Spinal cord (tissue), 10 donors: ENCODE measurements at places on chromosomes 7 and 10. TPM values are rescaled to one million over a fixed set of nuclear protein-coding genes. Genes with fewer than 3 reads are reported as not detected.

DNA sequence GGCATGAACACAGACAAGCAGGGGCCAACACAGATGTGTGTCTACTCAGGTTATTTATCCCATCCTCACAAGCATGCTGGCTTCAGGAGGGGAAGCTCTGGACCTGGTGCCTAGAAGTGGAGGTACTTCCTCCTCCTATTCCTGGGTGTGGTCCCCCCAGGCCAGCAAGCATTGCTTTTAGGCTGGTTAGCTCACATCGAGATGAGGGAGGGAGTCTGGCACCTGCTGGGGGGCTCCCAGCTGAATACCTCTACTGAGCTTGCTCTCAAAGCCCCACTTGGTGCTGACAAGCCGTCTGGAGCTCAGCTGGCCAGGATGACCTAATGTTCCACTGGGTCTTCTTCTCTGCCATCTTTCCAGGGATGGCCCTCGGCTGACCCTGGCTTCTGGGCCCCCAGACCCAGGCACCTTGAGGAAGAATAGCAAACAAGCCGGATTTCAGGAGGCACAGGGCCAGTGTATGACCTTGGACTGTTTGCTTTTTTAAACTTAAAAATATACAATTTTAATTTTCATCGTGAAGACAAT lies 26.8 kb downstream of the FAM241B start:
- H3K27ac ChIP-seq, result no peak overlapping the region
- peaks cover 24% of the 10 kb centered on the region for H3K4me1 ChIP-seq
- H3K4me3 ChIP-seq, result no peak overlapping the region
- peaks cover 2% of the 10 kb centered on the region for H3K27me3 ChIP-seq
- H3K36me3 ChIP-seq, result no peaks in the 10 kb centered on the region

DNA sequence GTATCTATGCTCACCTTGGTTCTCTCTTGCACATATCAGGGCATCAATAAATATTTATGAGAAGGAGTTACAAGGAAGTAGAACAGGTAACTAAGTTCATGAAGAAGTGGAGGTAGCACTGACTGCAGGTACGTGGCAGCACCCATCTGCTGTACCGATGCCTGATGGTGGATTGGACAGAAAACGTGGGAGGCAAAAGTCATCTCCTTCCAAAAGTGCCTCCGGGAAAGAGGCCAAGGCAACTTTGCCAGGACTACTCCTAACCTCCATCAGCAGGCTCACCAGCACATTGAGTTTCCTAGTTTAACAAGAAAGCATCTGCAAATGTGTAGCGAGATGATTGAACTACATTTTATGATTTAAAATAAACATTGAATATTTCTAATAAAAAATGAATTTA lies 248.8 kb downstream of the ANKRD7 start:
- no peaks in the 10 kb centered on the region for H3K36me3 ChIP-seq
- H3K4me3 ChIP-seq, result no peak overlapping the region
- no peaks in the 10 kb centered on the region for H3K27me3 ChIP-seq

GRCh38 chr7:20249920-20250319 lies 32.7 kb upstream of the MACC1 start:
- no peak for DNase-seq
- no peak overlapping the region for H3K27ac ChIP-seq
- H3K27me3 ChIP-seq, result no peaks in the 10 kb centered on the region
- no peak overlapping the region for H3K4me3 ChIP-seq

DNA sequence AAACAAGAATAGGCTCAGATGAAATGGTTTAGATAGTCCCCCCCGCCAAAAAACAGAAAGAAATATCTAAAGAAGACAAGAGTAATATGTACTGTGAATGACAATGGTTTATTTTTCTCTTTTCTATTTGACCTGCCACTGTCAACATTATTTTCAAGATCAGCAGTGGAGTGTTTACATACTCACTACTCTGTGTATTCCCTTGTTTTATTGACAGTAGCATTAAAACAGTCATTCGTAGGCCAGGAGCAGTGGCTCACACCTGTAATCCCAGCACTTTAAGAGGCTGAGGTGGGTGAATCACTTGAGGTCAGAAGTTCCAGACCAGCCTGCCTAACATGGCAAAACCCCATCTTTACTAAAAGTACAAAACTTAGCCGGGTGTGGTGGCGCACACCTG lies 245.3 kb upstream of the SLC26A5 start:
- H3K36me3 ChIP-seq, result no peaks in the 10 kb centered on the region
- H3K4me1 ChIP-seq, result no peaks in the 10 kb centered on the region
- no peak overlapping the region for H3K27ac ChIP-seq
- no peak overlapping the region for H3K4me3 ChIP-seq

DNA sequence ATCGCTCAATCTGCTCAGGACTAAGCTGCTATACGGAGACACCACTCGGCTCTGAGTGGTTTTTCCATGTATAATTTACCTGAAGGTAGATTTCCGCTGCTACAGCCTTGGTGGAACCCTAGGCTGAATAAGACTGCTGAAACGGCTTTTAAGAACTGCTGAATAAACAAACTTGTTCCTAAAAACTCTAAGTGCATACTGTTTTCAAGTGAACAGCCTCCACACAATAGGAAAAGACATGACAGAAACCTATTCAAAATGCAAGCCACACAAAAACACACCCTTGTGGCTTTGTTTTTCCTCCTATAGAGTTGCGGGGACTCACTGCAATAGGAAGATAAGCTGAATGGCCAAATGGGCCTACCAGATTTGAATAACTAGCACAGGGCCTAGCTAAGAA lies 117.2 kb downstream of the UBE2H start:
- H3K27ac ChIP-seq, result no peak overlapping the region
- no peak overlapping the region for H3K4me3 ChIP-seq
- H3K36me3 ChIP-seq, result peaks cover 6% of the 10 kb centered on the region
- H3K27me3 ChIP-seq, result no peaks in the 10 kb centered on the region
- no peak for DNase-seq

PILRA gene
- 4.3 TPM for total RNA-seq

DNA sequence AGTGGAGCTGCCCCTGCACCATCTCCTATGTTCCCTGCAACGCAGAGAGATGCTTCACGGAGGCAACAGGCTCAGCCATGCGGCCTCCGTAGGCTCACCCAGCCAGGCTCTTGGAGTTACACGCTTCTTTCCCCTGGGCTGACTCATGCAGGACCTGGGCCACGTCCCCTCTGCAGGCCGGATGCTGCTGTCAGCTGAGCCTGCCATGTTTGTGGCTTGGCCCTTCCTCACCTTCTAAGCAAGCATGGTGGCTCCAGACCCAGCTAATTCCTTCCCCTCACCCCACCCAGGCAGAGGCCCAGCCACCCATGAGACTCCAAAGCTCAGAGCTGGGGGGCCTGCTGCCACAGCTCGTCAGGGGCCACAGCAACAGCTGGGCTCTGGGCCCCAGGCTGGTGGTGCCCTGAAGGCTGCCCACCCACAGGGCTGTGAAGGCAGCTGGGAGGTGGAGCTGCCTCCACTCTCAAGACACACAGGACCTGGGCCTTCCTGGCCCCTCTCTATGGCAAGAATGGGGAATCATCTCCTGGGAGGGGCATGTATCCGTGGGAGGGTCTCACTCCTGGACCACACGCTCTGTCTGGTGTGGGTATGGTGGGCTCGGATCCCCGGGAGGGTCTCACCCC lies 219.6 kb downstream of the ELFN1 start:
- H3K4me1 ChIP-seq, result peaks cover 20% of the 10 kb centered on the region
- peaks cover 75% of the 10 kb centered on the region for H3K36me3 ChIP-seq
- no peak overlapping the region for H3K27ac ChIP-seq
- no peaks in the 10 kb centered on the region for H3K27me3 ChIP-seq

- H3K36me3 ChIP-seq, result no peaks in the 10 kb centered on the region
- H3K27ac ChIP-seq, result no peak overlapping the region
- DNase-seq, result peak; percentile 93
- no peaks in the 10 kb centered on the region for H3K27me3 ChIP-seq
- no peaks in the 10 kb centered on the region for H3K4me1 ChIP-seq
Measured at GRCh38 chr10:60186315-60187071, 203.2 kb downstream of the ANK3 start.

DNA sequence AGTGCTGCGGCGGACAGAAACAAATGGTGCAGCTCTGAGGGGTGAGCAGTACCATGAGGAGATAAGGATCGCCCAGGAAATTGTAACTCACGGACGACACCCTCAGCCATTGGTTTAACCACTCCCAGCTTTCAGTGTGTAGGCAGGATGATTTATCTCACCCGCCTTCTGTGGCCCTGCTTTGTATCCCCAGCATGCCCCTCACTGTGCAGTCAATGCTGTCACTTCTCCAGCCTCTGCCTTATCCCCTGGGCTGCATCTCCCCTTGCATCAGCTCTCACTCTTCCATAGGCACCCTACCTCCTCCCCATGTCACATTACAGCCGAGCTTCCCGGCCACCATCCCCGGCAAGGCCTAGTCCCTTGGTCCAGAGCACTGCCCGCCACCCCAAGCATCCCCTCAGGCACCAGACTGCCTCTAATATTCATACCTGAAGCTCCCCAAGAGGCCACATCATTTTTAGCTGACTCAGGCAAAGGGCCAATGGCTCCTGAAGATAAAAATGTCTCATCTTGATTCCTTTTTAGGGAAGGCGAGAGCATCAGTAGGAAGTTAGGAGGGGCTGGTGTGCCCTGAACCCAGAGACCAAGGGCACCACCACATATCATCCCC lies 77.1 kb downstream of the CARD11 start:
- peaks cover 5% of the 10 kb centered on the region for H3K4me1 ChIP-seq
- H3K4me3 ChIP-seq, result no peak overlapping the region
- no peak overlapping the region for H3K27ac ChIP-seq
- DNase-seq, result no peak

AGMO gene
- 2.9 TPM for total RNA-seq

DNA sequence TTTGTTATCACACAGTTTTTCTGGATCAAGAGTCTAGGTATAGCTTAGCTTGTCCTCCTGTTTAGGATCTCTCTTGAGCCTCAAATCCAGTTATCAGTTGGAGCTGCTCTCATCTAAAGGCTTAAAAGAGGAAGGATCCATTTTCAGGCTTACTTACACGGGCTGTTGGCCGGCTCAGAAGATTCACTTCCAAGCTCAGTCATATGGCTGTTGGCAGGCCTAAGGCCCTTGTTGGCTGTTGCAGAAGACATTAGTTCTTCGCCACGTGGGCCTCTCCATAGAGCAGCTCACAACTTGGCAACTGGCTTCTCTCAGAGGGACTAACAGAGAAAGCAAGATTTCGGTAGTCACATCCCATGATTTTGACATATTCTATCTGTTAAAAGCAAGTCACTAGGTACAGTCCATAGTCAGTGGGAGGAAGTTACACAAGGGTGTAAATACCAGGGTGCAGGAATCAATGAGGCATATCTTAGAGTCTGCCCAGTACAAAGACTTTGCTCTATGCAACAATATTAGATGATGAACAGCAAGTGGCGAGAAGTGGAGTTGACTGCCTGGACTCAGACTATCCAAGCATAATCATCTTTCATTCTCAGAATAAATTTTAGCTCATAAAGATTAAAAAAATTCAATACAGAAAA lies 280.1 kb upstream of the MBL2 start:
- H3K4me3 ChIP-seq, result no peak overlapping the region
- no peaks in the 10 kb centered on the region for H3K27me3 ChIP-seq
- no peaks in the 10 kb centered on the region for H3K4me1 ChIP-seq

DNA sequence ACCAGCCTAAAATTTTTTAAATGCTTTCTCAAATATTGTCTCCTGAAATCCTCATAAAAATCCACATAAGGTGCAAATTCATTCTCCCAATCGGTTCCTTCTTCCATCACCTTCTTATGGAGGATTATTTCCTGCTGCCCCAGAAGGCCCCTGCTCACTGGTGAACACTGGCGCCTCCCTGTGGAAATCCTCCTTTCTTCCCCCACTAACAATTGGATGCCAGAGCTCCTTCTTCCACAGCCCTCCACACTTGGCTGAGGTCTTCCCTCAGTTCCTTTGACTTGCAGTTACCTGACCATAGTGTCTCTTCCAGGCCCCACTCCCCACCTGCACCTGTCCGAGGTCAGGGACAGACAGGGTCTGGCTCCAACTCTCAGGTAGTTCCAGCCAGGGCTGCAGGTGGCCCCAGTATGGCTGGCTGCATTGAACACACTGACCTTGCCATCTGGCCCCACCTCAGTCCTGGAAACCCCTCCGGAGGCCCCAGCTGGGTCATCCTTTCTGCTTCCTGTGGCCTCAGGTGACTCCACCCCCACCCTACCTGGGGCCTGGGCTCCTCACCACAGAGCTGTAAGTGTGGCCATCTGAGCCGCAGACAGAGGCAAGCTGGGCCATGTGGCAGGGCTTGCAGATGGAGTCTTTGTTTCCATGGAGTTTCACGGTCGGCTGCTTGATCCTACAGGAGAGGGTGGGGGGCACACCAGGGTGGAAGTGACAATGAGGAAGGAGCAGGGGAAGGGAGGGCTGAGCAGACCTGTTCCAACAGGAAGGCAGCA lies 18.4 kb downstream of the SPOCK2 start:
- peak; percentile 65 for DNase-seq
- H3K27ac ChIP-seq, result no peak overlapping the region
- H3K4me1 ChIP-seq, result peaks cover 44% of the 10 kb centered on the region

DNA sequence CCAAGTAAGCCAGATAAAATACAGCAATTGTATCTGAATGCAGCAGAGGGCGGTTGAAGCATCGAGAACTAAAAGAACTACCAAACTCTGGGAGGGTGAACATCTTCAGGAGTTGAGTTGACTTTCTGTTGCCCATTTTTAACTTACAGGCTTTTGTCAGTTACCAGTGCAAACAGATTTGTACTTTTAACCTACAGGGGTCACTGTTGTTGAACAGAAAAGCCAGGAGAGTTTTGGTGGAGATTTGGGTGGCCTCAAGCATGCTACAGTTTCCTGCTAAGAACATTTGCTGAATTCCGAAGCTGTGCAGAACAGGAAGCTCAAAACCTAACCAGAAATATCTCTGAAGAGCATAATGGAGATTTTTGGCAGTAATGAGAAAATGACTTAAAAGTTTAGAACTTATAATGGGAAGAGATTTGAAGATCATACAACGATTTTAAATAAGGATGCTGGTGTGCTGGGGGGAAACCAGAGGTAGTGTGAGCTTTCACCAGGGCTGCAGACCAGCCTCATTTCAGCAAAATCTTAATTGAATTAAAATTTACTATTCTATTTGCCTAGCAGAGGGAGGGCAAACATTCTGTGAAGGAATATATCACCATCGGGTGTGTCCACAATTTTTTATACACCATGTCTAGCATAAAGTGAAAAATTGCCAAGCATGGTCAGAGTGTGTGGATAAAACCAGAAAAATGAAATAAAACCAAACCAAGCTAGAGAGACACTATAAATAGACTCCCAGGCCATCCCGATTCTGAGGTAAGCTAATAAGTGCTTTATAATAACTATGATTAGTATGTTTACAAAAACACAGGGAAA lies 208.6 kb upstream of the CCDC6 start:
- no peaks in the 10 kb centered on the region for H3K4me1 ChIP-seq
- H3K36me3 ChIP-seq, result no peaks in the 10 kb centered on the region
- no peaks in the 10 kb centered on the region for H3K27me3 ChIP-seq
- DNase-seq, result no peak
